Foreskin keratinocyte (primary cell): ENCODE measurements at places on chromosomes 7 and 10. TPM values are rescaled to one million over a fixed set of nuclear protein-coding genes. Genes with fewer than 3 reads are reported as not detected.

HECW1 gene
- polyA plus RNA-seq: 0.10 TPM in 1 of 2 replicates, not detected in the other

DNA sequence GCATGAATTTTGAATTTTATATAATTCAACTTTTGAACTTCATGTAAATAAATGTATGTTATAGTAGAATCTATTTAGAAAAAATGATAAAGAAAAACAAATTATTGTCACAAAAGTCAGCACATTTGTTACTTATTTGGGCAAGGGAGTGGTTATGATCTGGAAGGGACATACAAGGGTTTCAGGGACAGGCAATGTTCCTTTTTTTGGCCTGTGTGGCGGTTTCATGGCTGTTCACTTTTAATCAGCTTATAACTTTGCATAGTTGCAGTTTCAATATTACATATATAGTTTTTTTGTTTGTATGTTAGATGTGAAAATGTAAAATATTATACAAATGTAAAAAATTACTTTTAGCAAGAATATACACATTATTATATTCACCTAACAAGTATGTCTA lies 256.2 kb downstream of the PCLO start:
- DNase-seq: no peak

DNA sequence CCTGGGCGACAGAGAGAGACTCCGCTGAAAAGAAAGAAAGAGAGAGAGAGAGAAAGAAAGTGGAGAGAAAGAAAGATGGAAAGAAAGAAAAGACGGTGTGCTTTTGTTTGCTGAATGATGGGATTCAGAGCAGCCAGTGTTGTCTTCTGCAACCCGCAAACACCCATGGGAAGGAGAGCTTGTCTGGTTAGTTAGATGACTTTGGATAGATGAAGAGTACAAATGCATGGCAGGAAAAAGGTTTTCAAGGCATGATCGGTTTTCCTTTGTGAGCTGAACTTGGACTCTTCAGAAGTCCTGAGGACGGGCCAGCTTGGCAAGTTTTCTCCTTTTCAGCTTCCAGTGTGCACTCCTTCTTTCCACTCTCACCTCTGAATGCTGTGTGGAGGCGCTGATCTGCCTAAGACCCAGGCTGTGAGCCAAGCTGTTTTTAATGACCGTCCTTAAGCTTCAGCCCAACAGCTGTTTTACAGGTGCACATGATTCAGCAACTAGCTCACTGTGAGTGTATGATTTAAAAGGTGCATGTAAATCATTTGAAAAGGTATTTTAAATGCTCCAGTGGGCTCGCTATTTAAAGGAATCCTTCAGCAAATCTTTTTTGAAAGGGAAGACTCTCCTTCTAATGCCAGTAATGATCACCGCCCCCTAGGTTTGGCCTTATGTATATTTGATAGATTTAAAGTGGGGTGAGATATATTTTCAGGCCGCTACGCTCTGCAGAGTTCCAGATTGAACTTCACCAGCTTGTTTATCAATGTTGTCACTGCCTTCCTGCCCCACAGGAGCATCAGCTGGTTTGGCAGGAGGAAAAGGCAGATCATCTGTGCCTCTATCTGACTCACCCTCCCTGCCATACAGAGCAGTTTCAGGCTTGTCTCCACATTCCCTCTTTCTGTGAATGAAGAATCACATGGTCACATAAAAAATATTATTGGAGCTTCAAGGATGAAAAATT lies 115.0 kb downstream of the PLXDC2 start:
- peak; percentile 80 for DNase-seq

DNAAF5 gene
- 22.6 and 26.3 TPM in 2 replicates for polyA plus RNA-seq

LGI1 gene
- polyA plus RNA-seq: not detected in 2 replicates

GIMAP1 gene
- not detected in 2 replicates for polyA plus RNA-seq

OPALIN gene
- polyA plus RNA-seq: not detected in 2 replicates
